ENCODE measurements at places on chromosomes 5 and 9. TPM values are rescaled to one million over a fixed set of nuclear protein-coding genes. Genes with fewer than 3 reads are reported as not detected.

PCDHGA2 gene
- 1.2 TPM for total RNA-seq

BASP1 gene
- 82.6 TPM for total RNA-seq

ECPAS gene
- 131 TPM for total RNA-seq

SLC36A3 gene
- not detected for total RNA-seq

SARDH gene
- total RNA-seq = 5.4 TPM

ANKRD18A gene
- total RNA-seq = 3.8 TPM

SPATA31C1 gene
- not detected for total RNA-seq

GMCL2 gene
- not detected for total RNA-seq

MTX3 gene
- total RNA-seq = 11.6 TPM

GFI1B gene
- not detected for total RNA-seq

PTGES gene
- total RNA-seq = 3.2 TPM

TRIM14 gene
- total RNA-seq = 11.3 TPM

GPX8 gene
- 66.2 TPM for total RNA-seq

ORM2 gene
- total RNA-seq = not detected

GNE gene
- total RNA-seq = 46.4 TPM

TRIM36 gene
- 4.0 TPM for total RNA-seq

ITGA1 gene
- total RNA-seq = 8.9 TPM

CDKN2B gene
- total RNA-seq = 27.5 TPM

FBLL1 gene
- 0.30 TPM for total RNA-seq

SLC25A2 gene
- 1.0 TPM for total RNA-seq

CDH18 gene
- total RNA-seq = not detected

ARID3C gene
- not detected for total RNA-seq

MACROH2A1 gene
- total RNA-seq = 282 TPM

NIM1K gene
- total RNA-seq = not detected

CEP72 gene
- total RNA-seq = 4.7 TPM

OTP gene
- not detected for total RNA-seq

FST gene
- 0.15 TPM for total RNA-seq

FOXD4L5 gene
- 0.17 TPM for total RNA-seq

MOB3B gene
- total RNA-seq = 1.4 TPM

KCNIP1 gene
- total RNA-seq = 32.4 TPM

NDUFA8 gene
- total RNA-seq = 35.4 TPM

TMEM141 gene
- 115 TPM for total RNA-seq

PCDHA10 gene
- 12.3 TPM for total RNA-seq

ARHGEF28 gene
- total RNA-seq = 74.5 TPM

CMYA5 gene
- total RNA-seq = 2.8 TPM

NME5 gene
- total RNA-seq = 7.1 TPM

ADAMTS12 gene
- 6.3 TPM for total RNA-seq

SLC45A2 gene
- not detected for total RNA-seq

CDO1 gene
- 0.55 TPM for total RNA-seq

IL5 gene
- not detected for total RNA-seq

VLDLR gene
- 26.2 TPM for total RNA-seq

Measured in renal cortical epithelial cell (primary cell).